ENCODE measurements at places on chromosomes 11 and 22.
A peak's percentile ranks its signal among the peaks of the same experiment; 100 is the strongest.

GRCh38 chr11:41996533-41996932 lies 537.1 kb upstream of the LRRC4C start:
- no peak for DNase-seq

DNA sequence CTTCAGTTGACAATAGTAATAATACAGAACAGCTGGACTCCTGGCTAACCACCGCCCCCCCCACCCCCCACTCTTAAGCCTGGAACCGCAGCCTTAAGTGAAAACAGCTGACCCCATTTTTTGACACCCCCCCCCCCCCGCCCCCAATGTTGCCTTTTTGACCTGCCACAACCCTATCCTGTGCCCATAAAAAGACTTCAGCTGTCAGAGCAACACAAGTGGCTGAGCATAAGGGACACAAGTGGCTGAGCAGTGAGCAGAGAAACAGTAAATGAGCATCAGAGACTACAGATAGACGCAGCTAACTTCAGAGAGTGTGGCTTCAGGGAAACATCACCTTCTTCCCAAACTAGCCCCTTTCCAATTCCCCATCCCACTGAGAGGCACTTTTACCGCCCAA lies 1493.8 kb downstream of the LRRC4C start:
- DNase-seq, result no peak

GRCh38 chr22:36301384-36301828 lies 48.5 kb downstream of the APOL1 start:
- DNase-seq, result peak; percentile 72

GRCh38 chr11:108959874-108960273 lies 295.0 kb downstream of the DDX10 start:
- no peak for DNase-seq

DNA sequence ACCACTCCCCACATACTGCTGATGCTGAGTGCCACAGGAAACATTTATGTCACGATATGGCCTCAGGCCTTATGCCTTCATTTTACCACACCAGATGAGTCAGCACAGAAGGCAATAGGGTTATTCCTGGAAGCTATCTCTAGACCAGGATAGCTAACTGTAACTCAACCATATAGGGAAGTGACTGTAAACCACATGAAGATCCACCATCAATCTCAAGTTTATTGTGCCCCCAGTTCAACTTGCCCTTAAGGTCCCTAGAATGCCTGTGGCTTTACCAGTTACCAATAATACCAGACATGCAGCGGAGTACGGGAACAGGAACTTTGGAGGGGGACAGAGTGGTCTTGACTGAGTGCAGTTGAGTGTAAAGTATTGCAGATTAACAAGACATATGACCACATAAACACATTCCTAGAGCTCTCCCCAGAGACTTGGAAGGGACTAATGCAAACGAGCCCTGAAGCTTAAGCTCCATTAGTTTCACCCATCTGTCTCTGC lies 180.9 kb downstream of the KIF18A start:
- DNase-seq, result no peak

DNA sequence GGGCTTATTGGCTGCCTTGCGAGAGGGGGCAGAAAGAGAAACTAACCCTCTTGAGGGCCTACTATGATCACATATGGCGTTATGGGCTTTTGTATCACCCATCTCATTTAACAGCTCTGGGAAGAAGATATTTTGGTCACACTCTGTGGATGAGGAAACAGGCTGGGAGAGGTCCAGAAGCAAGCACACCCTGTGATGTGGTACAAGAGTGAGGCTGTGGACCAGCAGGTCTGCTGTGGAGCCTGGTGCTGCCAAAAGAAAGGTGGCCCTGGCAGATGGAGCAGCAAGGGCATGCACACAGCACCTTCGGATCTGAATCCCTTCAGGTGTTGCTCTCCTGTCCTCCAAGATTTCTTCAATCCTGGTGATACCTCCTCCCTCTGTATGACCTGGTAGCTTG lies 64.1 kb downstream of the KCNC1 start:
- no peak for DNase-seq

DNA sequence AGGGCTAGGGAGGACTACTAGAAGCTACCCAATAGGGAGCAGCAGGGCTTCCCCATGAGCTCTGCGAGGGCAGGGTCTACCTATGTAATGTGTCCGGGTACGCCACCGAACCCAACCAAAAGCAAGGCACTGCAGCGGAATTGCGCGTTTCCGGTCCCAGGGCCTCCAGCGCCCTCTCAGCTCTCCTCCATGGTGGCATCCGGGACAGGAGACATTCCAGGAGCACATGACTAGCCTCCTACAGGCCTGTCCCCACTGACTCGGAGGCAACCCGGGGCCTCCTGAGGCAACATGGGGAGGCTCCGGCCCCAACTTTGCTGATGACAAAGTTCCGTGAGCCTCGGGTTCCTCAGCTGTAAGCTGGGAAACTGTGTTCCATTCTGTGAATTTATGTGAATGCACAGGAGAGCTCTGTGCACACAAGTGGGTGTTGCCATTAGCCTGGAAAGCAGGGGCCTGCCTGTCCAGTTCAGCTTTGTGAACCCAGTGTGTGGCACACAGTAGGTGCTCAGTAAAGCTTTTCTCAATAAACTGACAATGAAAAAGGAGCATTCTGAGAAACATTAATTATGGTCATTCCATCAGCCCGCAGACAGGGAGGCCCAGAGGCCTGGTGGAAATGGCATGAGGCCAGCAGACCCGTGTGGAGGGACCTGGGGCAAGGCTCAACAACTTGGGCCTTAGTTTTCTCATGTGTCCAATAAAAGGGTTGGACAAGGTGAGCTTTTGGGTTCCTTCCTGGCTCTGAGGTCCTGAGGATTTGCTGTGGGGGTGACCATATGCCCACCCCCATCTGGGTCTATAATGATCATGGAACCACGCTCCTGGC lies 50.3 kb downstream of the CHRDL2 start:
- DNase-seq, result no peak

DNA sequence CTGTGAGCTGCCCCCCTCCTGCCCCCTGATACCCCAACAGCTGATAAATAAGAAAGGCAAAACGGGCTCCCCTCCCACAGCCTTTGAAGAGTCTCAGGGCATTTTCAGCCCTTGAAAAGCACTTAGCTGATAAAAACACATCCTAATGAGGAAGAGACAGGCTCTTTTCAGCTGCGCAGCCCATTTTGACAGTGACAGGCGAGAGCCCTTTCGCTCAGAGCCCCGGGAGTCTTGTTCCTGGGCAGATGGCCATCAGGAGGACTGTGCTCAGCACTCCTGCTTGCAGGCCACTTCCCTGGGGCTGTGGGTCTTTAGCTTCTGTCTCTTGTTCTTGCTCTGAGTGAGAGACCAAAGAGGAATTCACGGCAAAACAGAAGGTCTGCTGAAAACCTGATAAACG lies 757.2 kb downstream of the BRD1 start:
- no peak for DNase-seq

GRCh38 chr11:118202599-118203422 lies 22.0 kb downstream of the JAML start:
- peak; percentile 33 for DNase-seq

GRCh38 chr11:8878771-8879170 lies 32.2 kb upstream of the AKIP1 start:
- no peak for DNase-seq

DNA sequence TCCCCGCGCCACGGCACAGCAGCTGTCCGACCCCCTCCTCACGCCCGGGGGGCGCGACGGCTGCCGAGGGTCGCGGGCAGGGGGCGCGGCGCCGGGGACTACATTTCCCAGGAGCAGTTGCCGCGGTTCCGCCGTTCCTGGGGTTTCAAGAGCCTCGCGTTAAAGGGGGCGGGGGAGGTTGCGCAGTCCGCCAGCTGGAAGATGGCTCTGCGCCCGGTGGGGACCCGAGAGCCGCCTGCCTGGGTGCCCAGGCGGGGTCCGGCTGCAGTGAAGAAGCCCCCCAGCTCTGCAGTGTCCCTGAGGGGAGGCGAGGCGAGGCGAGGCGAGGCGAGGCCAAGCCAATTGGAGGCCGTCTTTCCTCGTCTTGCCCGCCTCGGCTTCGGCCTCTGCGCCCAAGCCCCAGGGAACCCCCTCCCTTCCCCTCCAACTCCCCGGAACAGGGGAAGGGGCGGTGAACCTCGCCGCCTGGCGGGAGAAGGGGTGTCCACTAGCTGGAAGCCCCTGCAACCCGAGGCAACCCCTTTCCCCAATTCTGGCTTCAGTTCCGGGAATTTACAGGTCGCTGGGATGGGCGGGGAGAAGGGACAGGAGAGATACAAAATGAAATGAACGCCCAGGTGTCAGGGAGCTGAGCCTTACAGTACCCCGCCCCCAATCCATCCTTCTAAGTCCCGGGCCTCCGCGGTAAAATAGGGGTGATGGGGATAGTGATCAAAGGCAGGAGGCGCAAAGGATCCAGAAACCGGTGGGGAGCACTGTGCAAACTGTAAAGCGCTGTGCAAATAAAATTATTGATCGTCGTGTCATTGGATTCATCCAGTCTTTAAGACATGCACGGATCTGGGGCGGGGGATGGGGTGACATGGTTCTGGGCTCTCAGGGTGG lies 5.2 kb upstream of the GCAT start:
- DNase-seq, result no peak

GRCh38 chr11:8087756-8088155 lies 6.7 kb downstream of the TUB start:
- no peak for DNase-seq
